ENCODE measurements at places on chromosomes 3 and 15. TPM values are rescaled to one million over a fixed set of nuclear protein-coding genes. Genes with fewer than 3 reads are reported as not detected.

PROS1 gene
- 2.5 TPM for total RNA-seq

NPAP1 gene
- total RNA-seq = 0.07 TPM

SLC28A2 gene
- not detected for total RNA-seq

SIAH2 gene
- total RNA-seq = 23.9 TPM

VPS13C gene
- 14.1 TPM for total RNA-seq

PLXND1 gene
- total RNA-seq = 60.2 TPM

KLF15 gene
- total RNA-seq = 19.5 TPM

CRYGS gene
- 0.90 TPM for total RNA-seq

STT3B gene
- total RNA-seq = 134 TPM

NEO1 gene
- 51.0 TPM for total RNA-seq

GRCh38 chr15:48307586-48307985, 23.6 kb upstream of the DUT start:
- peaks cover 13% of the 10 kb centered on the region for H3K4me1 ChIP-seq
- H3K4me3 ChIP-seq = no peak overlapping the region
- H3K27me3 ChIP-seq = no peaks in the 10 kb centered on the region
- no peaks in the 10 kb centered on the region for H3K36me3 ChIP-seq

DNA sequence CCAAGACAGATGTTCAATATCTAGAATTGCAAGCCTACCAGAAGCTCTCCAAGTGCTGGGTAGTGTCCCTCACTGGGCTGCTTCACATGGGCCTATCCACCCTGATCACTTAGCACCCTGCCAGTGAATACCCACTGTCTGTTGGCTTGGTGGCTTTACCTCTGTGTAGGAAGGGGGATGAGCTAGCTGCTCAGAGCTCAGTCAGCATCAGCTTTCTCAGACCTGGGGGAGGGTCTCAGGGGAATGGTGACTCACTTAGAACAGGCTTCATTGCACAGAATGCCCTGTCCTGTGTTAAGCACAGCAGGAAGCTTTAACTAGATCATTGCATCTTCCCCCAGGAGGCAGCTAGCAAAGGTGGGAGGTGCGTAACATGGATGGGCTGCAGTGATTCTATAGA, 209.8 kb downstream of the PDCD6IP start:
- no peak for DNase-seq
- H3K4me3 ChIP-seq = no peak overlapping the region
- no peaks in the 10 kb centered on the region for H3K36me3 ChIP-seq
- no peak overlapping the region for H3K27ac ChIP-seq
- no peaks in the 10 kb centered on the region for H3K27me3 ChIP-seq

DNA sequence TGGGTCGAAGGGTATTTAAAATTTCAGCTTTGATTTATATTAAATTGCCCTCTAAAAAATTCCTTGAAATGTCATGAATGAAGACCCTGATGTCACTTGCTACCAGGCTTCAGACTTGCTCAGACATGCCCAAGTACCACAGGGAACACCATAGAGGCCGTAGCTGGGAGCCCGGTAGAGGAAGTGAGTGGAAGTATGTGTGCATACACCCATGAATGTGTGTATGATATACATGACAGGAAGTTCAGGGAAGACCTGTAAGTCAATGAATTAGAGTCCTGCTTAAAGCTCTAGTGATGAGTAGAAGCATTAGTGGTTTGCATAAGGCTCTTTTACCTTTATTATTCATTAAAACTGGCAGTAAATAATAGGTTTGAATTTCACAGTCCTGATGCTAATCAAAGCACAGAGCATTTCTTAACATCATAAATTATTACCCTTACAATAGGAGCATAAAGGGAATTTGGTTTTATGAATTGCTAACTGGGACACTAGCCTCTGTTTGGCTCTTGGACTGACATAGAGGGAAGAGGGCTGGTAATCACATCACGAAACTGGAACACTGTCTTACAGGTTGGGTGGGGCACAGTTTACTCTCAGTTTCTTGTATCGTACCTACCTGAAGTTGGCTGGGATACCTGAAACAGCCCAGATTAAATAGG, 144.4 kb downstream of the CHST2 start:
- H3K27ac ChIP-seq = no peak overlapping the region
- H3K4me1 ChIP-seq = no peaks in the 10 kb centered on the region
- H3K4me3 ChIP-seq = no peak overlapping the region

GRCh38 chr3:184373422-184373821, 4.6 kb downstream of the THPO start:
- no peak overlapping the region for H3K4me3 ChIP-seq
- peaks cover 15% of the 10 kb centered on the region for H3K4me1 ChIP-seq
- no peaks in the 10 kb centered on the region for H3K27me3 ChIP-seq
- H3K36me3 ChIP-seq = peaks cover 5% of the 10 kb centered on the region
- H3K27ac ChIP-seq = no peak overlapping the region

DNA sequence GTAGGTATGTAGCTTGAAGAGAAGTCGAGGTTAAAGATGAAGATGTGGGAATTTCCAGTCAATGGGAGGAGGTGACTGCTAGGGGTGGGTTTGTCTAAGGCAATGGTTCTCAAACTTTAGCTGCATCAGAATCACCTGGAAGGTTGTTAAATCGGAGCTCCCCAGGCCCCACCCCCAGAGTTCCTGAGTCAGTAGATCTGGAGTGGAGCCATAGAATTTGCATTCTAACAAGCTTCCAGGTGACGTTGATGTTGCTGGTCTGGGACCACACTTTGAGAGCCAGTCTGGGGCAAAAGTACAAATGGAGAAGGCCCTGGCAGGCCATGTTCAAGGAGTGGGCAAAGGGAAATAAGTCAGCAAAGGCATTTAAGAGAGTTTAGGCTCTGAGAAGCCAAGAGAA, 69.1 kb downstream of the CMTM8 start:
- peaks cover 5% of the 10 kb centered on the region for H3K4me1 ChIP-seq
- H3K27me3 ChIP-seq = no peaks in the 10 kb centered on the region
- DNase-seq = no peak
- H3K27ac ChIP-seq = no peak overlapping the region
- no peaks in the 10 kb centered on the region for H3K36me3 ChIP-seq
- no peak overlapping the region for H3K4me3 ChIP-seq

DNA sequence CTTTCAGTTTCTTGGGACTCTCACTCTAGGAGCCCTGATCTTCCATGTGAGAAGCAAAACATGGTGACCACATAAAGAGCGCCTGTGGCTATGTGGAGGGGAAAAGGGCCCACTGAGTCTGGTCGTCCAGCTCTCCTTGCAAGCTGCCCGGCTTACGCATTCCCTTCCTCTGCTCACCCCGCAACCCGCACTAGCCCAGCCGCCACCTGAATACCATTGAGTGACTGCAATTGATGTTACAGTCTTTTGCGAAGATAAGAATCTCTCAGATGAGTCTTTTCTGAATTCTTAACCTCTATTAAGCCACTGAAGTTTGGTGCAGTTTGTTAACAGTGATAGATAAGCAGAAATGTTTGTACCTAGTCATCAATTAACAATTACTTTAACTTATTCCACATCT, 589.0 kb upstream of the DPPA4 start:
- no peak for DNase-seq
- no peak overlapping the region for H3K27ac ChIP-seq
- no peak overlapping the region for H3K4me3 ChIP-seq
- peaks cover 2% of the 10 kb centered on the region for H3K4me1 ChIP-seq

- peaks cover 1% of the 10 kb centered on the region for H3K27me3 ChIP-seq
- no peaks in the 10 kb centered on the region for H3K36me3 ChIP-seq
- no peak overlapping the region for H3K27ac ChIP-seq
Observed at GRCh38 chr3:51057121-51057520, 328.0 kb upstream of the MANF start.

DNA sequence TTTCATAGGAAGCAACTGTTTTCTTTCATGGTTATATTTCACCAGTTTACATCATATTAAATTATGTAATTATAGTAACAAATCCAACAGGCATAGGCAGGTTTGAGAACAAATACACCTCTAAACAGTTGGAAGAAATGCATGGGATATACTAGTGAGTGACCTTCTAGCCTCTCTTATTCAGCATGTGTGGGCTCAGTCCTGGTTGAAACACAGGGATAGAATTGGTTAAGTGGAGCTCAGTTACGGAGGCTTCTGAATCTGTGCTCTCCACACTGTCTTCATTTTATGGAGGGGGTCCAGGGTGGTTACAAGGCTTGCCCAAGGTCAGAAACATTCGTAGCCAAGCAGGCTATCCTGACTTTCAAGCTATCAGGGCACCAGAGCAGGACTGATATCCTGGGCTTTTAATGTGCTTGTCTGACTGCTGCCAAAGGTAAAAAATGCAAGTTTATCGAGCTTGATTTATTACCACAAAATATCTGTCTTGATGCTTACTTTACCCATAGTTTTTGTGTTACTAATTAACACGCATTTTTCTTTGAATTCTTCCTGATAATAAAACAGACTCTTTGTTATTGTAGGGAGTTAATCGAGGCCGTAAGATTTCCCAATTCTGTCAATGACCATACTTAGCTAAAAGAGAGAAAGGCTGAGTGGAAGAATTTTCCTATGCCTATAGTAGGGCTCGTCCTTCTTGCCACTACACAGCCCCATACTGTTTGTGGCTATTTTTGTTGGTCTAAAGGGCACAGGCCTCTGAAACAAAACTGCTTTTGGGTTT, 89.6 kb downstream of the FILIP1L start:
- H3K27ac ChIP-seq = no peak overlapping the region
- no peak overlapping the region for H3K4me3 ChIP-seq
- no peaks in the 10 kb centered on the region for H3K36me3 ChIP-seq
- H3K27me3 ChIP-seq = no peaks in the 10 kb centered on the region

GRCh38 chr3:159029306-159030026, 227.6 kb downstream of the MFSD1 start:
- H3K27me3 ChIP-seq = no peaks in the 10 kb centered on the region
- no peaks in the 10 kb centered on the region for H3K4me1 ChIP-seq
- H3K4me3 ChIP-seq = no peak overlapping the region
- no peak for DNase-seq

GRCh38 chr15:60259469-60259868, 138.3 kb downstream of the ANXA2 start:
- H3K27ac ChIP-seq = no peak overlapping the region
- DNase-seq = no peak
- H3K4me3 ChIP-seq = no peak overlapping the region
- H3K36me3 ChIP-seq = no peaks in the 10 kb centered on the region
- 0 out of 2 replicates have a peak, but pooled peaks cover 2% of the 10 kb centered on the region for H3K27me3 ChIP-seq

DNA sequence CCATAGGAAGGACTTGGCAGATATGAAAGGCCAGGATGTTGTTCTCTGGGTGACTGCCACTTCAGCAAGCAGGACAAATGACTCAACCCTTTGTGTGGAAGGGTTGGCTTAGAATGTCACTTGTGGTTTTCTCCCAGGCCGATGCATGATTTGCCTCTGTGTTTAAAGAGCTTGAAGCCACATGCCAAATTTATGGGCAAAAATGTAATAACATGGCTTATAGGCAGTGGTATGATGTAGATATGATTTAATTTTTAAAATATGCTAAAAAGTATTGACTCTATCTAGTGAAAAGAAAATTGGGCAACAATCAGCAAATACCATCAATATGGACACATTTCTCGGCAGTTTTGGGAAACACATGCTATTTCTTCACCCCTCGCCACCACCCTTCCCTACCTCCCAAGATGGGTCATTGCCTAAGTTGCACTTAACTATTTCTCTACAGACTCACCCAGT, 114.6 kb downstream of the CYP19A1 start:
- no peak overlapping the region for H3K27ac ChIP-seq
- H3K27me3 ChIP-seq = no peaks in the 10 kb centered on the region
- no peaks in the 10 kb centered on the region for H3K36me3 ChIP-seq
- H3K4me3 ChIP-seq = no peak overlapping the region
- H3K4me1 ChIP-seq = no peaks in the 10 kb centered on the region

DNA sequence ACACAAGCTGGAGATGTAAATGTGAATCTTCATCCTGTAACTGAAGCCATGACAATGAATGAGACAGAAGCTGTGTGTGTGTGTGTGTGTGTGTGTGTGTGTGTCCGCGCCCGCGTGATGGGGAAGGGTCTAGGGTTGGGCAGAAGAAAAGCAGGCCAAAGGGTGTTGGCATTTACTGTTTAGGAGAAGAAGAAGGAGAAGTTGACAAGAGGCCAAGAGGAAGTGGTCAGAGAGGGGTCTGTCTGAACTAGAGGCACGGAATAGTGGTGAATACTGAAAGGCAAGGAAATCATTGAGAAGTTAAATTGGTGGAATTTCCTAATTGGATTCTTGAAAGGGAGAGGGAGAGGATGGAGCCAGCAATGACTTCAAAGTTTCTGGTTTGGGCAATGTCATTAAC, 5.6 kb upstream of the NCEH1 start:
- no peak overlapping the region for H3K4me3 ChIP-seq
- H3K27ac ChIP-seq = no peak overlapping the region
- DNase-seq = no peak
- H3K4me1 ChIP-seq = no peaks in the 10 kb centered on the region

DNA sequence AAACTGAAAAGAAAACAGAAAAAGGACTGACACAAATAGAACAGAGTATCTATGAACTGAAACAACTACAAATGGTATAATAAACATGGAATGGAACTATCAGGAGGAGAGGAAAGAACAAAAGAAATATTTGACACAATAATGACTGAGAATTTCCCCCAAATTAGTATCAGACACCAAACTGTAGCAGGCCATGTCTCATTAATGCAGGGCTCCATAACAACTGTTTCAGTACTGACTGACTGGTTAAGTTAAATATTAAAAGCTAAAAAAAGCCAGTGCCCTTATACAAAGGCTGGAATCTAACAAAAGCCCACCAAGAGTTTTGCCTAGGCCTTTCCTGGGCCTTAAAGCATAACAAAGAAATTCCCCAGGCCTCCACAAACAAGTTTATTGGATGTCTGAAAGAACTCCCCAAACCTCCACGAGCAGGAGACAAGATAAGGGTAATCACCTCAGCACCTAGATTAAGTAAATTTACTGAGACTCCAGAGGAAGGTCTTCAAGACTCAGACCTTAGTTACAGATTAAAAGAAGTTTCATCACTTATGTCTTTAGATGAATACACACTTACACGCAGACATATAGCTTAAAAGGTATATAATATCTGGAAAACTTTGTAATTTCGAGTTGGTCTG, 45.7 kb downstream of the KPNA1 start:
- peaks cover 8% of the 10 kb centered on the region for H3K4me1 ChIP-seq
- no peak overlapping the region for H3K27ac ChIP-seq
- no peaks in the 10 kb centered on the region for H3K27me3 ChIP-seq
- H3K36me3 ChIP-seq = no peaks in the 10 kb centered on the region

DNA sequence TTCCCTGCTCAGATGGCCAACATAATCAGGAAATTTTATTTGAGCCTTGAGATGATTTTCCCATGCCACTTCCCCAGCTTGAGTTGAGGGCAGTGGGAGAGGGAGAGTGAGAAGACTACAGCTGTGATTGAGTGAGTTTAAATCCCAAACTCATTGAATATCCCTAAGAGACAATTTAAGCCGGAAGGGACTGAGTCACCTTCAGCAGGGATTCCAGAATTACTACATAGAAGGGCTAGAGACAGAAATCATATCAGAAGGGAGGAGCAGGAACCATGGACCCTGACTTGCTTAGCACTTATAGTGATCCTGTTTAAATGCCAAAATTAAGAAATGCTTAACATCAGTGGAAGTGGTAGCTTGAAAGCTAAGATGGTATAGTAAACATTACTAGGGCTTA, 312.2 kb upstream of the SLCO3A1 start:
- no peak for DNase-seq
- no peaks in the 10 kb centered on the region for H3K4me1 ChIP-seq
- H3K27me3 ChIP-seq = no peaks in the 10 kb centered on the region
- no peak overlapping the region for H3K4me3 ChIP-seq

All from H1 (cell line).